ENCODE measurements at places on chromosomes 12 and 14. TPM values are rescaled to one million over a fixed set of nuclear protein-coding genes. Genes with fewer than 3 reads are reported as not detected.
A peak's percentile ranks its signal among the peaks of the same experiment; 100 is the strongest.

- H3K4me3 ChIP-seq = no peak overlapping the region
- no peaks in the 10 kb centered on the region for H3K27me3 ChIP-seq
- no peak for DNase-seq
- no peak overlapping the region for H3K27ac ChIP-seq
These were observed 28.5 kb downstream of the CDKN1B start for GRCh38 chr12:12745576-12746211.

DNA sequence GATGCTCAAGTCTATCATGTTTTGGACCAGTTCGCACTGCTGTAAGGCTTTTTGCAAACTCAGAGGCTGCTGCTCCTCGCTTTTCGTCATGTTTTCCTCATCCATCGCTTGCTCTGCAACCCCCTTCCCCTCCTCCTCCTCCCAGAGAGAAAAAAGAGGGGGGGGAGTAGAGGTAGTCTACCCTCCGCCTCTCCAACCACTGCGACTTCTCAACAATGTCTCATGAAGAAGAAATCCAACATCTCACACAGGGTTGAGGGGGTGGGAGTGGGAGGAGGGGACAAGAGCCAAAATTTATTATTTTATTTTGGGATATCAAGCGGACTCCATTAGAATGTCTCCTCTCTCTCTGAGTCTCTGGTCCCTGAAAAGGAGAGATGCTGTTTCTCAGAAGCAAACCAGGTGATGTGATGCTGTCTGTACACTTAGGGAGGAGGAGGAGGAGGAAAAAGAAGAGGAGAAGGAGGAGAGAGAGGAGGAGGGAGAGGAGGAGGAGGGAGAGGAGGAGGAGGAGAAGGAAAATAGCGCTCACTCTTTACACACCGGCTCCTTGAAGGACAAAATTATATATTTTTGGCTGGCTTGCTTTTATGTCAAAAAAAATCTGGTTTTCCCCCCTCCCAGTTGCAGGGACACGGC lies 520 bp downstream of the KSR2 start:
- peaks cover 61% of the 10 kb centered on the region for H3K27me3 ChIP-seq
- peaks cover 3% of the 10 kb centered on the region for H3K36me3 ChIP-seq
- H3K4me3 ChIP-seq = peak overlapping the region; percentile 76
- no peak overlapping the region for H3K27ac ChIP-seq
- no peak for DNase-seq

- peaks cover 22% of the 10 kb centered on the region for H3K4me1 ChIP-seq
- no peaks in the 10 kb centered on the region for H3K27me3 ChIP-seq
- no peak within 1 kb of the TSS for H3K4me3 ChIP-seq
- H3K27ac ChIP-seq = no peak within 1 kb of the TSS
- H3K36me3 ChIP-seq = no peaks in the 10 kb centered on the region
These were observed at the start of gene FITM1 for GRCh38 chr14:24130380-24130716. Gene FITM1 (plus strand): TSS chr14:24130659. CDS start chr14:24131564, 905 bp downstream.

DNA sequence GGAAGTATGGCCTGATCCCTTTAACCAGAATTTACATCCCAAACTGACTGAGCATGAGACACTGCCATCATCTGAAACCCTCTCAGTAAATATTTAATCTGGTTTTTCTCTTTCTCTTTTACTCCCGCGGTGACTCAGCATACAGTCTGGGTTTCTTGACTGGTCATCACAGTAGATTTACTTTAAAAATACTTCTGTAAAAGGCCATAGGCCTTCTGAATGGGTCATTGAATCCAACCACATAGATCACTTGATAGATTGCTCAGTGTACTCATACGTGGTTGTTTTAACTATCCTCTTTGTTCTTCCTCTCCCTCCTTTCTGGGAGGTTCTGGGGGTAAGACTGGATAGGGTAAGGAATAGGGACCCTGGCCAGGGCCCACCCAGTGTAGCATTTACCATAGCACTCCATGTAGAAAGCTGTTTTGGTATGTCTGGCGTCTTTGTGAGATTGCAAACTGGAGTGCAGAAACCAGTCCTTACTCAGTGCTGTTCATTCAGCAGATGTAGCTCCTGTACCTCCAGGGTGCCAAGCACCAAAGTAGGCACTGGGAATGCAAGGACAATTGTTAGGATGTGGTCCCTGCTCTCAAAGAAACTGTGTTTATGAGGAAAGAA lies 165.7 kb downstream of the SRGAP1 start:
- H3K27me3 ChIP-seq = no peaks in the 10 kb centered on the region
- H3K4me1 ChIP-seq = no peaks in the 10 kb centered on the region
- no peak overlapping the region for H3K4me3 ChIP-seq
- H3K36me3 ChIP-seq = no peaks in the 10 kb centered on the region

DNA sequence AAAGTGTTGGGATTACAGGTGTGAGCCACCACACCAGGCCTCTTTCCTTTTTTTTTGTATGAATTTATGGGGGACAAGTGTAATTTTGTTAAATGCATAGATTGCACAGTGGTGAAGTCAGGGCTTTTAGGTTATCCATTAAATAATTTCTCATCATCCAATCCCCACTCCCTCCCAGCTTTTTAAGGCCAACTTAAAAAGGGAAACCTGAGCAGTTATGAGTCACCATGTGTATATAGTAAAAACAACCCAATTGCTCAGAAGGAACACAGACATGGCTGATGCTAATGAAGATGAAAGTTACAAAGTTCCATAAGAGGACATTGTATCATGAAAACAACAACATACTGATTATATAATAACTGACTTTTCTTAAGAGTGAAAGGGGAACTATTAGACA lies 25.6 kb upstream of the ARID2 start:
- DNase-seq = no peak
- H3K4me1 ChIP-seq = no peaks in the 10 kb centered on the region
- peaks cover 5% of the 10 kb centered on the region for H3K36me3 ChIP-seq
- no peak overlapping the region for H3K27ac ChIP-seq

DNA sequence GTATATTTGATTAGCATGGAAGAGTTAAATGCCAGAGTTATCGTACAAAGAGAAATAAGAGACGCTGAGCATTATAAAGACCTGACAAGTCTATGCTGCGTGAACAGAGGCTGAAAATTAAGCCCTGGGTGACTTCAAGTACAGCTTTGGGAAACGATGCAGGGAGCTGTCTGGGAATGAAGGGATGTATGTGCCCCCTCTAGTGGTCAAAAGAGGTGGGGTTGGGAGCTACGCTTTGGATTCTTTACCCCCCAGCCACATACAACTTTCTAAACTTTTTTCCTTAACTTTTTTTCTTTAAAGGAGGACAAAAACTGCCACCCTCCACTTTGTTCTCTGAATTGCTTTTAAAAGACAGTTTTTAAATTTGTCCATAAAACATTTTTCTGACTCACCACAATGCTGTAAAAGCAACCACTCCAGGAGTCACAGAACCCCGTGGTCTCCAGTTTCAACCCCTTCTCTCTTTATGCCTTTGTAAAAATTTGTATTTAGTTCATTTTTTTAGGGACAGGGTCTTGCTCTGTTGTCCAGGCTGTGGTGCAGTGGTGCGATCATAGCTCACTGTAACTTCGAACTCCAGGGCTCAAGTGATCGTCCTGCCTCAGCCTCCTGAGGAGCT lies 59.4 kb downstream of the ZNF664 start:
- no peak overlapping the region for H3K27ac ChIP-seq
- no peaks in the 10 kb centered on the region for H3K4me1 ChIP-seq
- no peak overlapping the region for H3K4me3 ChIP-seq
- no peaks in the 10 kb centered on the region for H3K36me3 ChIP-seq

DNA sequence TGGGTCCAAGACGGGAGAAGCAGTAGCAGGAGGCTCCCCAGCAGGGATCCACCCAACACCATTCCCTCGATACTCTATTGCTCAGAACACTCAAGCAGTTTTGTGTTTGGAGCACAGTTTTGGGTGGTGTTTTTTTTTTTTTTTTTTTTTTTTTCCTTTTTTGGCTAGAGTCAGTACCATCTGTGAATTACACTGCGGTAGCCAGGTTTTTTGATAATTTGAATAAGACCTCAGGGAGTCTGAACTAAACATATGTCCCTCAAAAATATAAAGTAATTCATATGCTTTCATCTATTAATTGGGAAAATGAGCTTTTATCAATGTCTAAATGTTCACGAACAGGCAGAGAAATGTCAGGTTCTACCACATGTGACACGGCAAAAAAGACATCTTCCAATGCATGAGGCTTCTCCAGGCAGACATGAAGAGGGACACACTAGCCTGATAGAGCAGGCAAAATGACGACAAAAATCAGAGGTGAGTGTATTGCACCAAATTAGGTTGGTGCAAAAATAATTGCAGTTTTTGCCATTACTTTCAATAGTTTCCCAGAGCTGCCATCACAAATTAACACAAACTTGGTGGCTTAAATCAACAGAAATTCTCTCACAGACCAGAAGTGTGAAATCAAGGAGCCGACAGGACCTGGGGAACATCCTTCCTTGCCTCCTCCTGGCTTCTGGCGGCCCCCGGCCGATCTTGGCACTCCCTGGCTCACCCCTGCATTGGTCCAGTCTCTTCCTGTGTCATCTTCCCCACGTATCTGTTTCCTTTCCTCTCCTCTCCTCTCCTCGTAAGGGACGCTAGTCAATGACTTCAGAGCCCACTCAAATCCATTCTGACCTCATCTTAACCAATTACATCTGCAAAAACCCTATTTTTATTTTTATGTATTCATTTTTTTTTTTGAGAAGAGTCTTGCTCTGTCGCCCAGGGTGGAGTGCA lies 33.9 kb downstream of the FOXN3 start:
- H3K4me3 ChIP-seq = no peak overlapping the region
- no peaks in the 10 kb centered on the region for H3K27me3 ChIP-seq
- peaks cover 57% of the 10 kb centered on the region for H3K4me1 ChIP-seq
- no peak for DNase-seq
- peaks cover 52% of the 10 kb centered on the region for H3K36me3 ChIP-seq
- H3K27ac ChIP-seq = peak overlapping the region; percentile 37

- peaks cover 5% of the 10 kb centered on the region for H3K27me3 ChIP-seq
- H3K4me1 ChIP-seq = peaks cover 7% of the 10 kb centered on the region
- H3K27ac ChIP-seq = no peak overlapping the region
- no peaks in the 10 kb centered on the region for H3K36me3 ChIP-seq
These were observed 21.0 kb upstream of the AQP2 start for GRCh38 chr12:49929581-49929980.

DNA sequence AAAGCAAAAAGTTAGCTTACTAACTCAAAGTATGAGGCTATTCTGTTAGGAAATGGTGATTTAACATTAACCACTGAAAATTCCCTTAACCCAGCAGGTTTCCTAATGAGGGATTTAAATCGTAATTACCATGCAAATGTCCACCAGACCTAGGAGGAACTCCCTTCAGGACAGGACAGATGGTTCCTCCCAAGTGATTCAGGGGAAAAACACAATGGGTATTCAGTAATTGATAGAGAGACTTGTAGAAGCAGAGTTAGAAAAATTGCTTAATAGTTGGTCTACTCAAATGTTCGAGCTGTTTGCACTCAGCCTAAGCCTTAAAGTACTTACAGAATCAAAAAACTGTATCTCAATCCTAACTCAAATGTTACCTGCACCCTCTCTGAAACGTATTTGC lies 21.6 kb downstream of the RERGL start:
- DNase-seq = no peak
- H3K36me3 ChIP-seq = no peaks in the 10 kb centered on the region
- no peaks in the 10 kb centered on the region for H3K27me3 ChIP-seq
- H3K4me3 ChIP-seq = no peak overlapping the region
- H3K4me1 ChIP-seq = no peaks in the 10 kb centered on the region
- H3K27ac ChIP-seq = no peak overlapping the region

DNA sequence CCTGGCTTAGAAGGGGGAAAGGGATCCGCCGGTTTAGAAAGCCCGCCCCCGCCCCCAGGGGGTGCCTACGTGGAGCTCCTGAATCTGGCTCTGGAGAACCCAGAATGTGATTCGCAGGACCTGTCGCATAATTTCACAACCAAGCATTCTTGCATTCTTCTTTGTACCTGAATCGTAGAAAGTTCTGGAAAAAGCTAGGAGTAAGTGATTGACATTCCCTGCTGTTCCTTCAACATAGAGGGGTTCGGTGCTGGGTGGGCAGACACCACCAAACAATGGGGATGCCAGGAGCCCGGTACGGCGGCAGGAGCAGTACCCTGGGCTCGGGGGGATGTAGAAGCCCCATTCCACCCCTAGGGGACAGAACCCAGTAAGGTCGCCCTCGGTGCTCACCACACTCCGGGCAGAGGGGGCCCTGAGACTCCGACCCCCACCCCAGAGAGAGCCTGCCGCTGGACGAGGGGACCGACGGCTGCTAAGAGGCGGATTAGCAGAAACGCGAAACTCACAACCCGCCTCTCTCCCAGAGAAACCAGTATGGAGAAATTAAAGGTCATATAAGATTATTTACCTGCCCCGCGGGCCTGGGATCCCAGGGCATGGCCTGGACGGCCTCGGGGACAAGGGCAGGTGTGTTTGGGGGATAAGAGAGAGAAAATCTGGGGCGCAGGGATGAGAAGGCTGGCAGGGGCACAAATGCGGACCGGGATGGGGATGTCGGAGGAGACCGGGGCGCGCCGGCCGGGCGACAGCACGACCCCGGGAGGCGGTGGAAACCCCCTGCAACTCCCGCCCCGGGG lies 520 bp downstream of the CSRP2 start:
- H3K36me3 ChIP-seq = no peaks in the 10 kb centered on the region
- peak; percentile 31 for DNase-seq
- peak overlapping the region; percentile 79 for H3K4me3 ChIP-seq
- peaks cover 55% of the 10 kb centered on the region for H3K27me3 ChIP-seq
- peaks cover 10% of the 10 kb centered on the region for H3K4me1 ChIP-seq
- H3K27ac ChIP-seq = no peak overlapping the region

- no peak overlapping the region for H3K4me3 ChIP-seq
- H3K27me3 ChIP-seq = no peaks in the 10 kb centered on the region
- peak overlapping the region; percentile 59 for H3K27ac ChIP-seq
- no peak for DNase-seq
- H3K36me3 ChIP-seq = peaks cover 57% of the 10 kb centered on the region
These were observed 4.9 kb upstream of the NOP2 start for GRCh38 chr12:6573001-6573400.

GRCh38 chr12:25500651-25501050 lies 52.4 kb downstream of the LMNTD1 start:
- no peak overlapping the region for H3K4me3 ChIP-seq
- H3K27me3 ChIP-seq = peaks cover 2% of the 10 kb centered on the region
- no peak for DNase-seq
- H3K36me3 ChIP-seq = no peaks in the 10 kb centered on the region
- no peaks in the 10 kb centered on the region for H3K4me1 ChIP-seq
- no peak overlapping the region for H3K27ac ChIP-seq

GRCh38 chr14:30906752-30907658 lies 32.6 kb downstream of the COCH start:
- no peak overlapping the region for H3K27ac ChIP-seq
- no peak overlapping the region for H3K4me3 ChIP-seq
- no peak for DNase-seq
- H3K36me3 ChIP-seq = peaks cover 10% of the 10 kb centered on the region

GRCh38 chr12:107449891-107450290 lies 235.7 kb upstream of the PWP1 start:
- H3K4me1 ChIP-seq = peaks cover 11% of the 10 kb centered on the region
- no peak overlapping the region for H3K27ac ChIP-seq
- H3K4me3 ChIP-seq = no peak overlapping the region
- peaks cover 7% of the 10 kb centered on the region for H3K36me3 ChIP-seq
- no peak for DNase-seq

PPFIBP1 gene
- 8.8 TPM for total RNA-seq

KLHL33 gene
- 0.59 TPM for total RNA-seq

RARG gene
- 19.7 TPM for total RNA-seq

KIF26A gene
- 0.59 TPM for total RNA-seq

AVPR1A gene
- not detected for total RNA-seq

PAPLN gene
- total RNA-seq = 0.47 TPM

SPX gene
- not detected for total RNA-seq

SMOC1 gene
- not detected for total RNA-seq

PLXNC1 gene
- 8.8 TPM for total RNA-seq

HSPA2 gene
- 3.6 TPM for total RNA-seq

COQ5 gene
- 34.4 TPM for total RNA-seq

ITGB7 gene
- total RNA-seq = 121 TPM

NPFF gene
- total RNA-seq = not detected

POTEG gene
- not detected for total RNA-seq

RNASE3 gene
- total RNA-seq = not detected

Measured in activated CD8-positive, alpha-beta T cell treated with anti-CD3 and anti-CD28 coated beads for 36 hours (primary cell).